PC-3 (cell line): ENCODE measurements at places on chromosomes 5 and 9. TPM values are rescaled to one million over a fixed set of nuclear protein-coding genes. Genes with fewer than 3 reads are reported as not detected.

Gene KLF4
- total RNA-seq: 38.8 and 55.1 TPM in 2 replicates

Gene HARS2
- total RNA-seq: 23.3 and 29.7 TPM in 2 replicates

Gene PLPP6
- 3.6 and 4.0 TPM in 2 replicates for total RNA-seq

Gene IFNA21
- not detected in 2 replicates for total RNA-seq

Gene SLC6A19
- not detected in 2 replicates for total RNA-seq

Gene NUTM2G
- not detected in 2 replicates for total RNA-seq

Gene DAPK1
- not detected in 2 replicates for total RNA-seq

Gene KCTD16
- not detected in 2 replicates for total RNA-seq

Gene SCGB3A2
- total RNA-seq: 0.51 TPM in 1 of 2 replicates, not detected in the other

Gene CYSRT1
- total RNA-seq: 0.29 and 1.3 TPM in 2 replicates

Gene F12
- total RNA-seq: 31.0 and 36.8 TPM in 2 replicates

Gene CDO1
- not detected in 2 replicates for total RNA-seq

Gene SLIT3
- 0.35 and 0.44 TPM in 2 replicates for total RNA-seq

Gene EIF4EBP3
- total RNA-seq: not detected in 2 replicates

Gene PPIP5K2
- 40.4 and 52.2 TPM in 2 replicates for total RNA-seq

Gene INSL6
- total RNA-seq: not detected in 2 replicates

Gene ADAMTSL2
- not detected in 2 replicates for total RNA-seq

Gene BARX1
- not detected in 2 replicates for total RNA-seq
